ENCODE measurements at places on chromosomes 1 and 21. TPM values are rescaled to one million over a fixed set of nuclear protein-coding genes. Genes with fewer than 3 reads are reported as not detected.
A peak's percentile ranks its signal among the peaks of the same experiment; 100 is the strongest.

OR14K1 gene
- total RNA-seq = not detected

ACTN2 gene
- 0.90 TPM for total RNA-seq

SH2D1B gene
- total RNA-seq = not detected

OLIG2 gene
- not detected for total RNA-seq

RIT1 gene
- 23.3 TPM for total RNA-seq

KRTAP15-1 gene
- not detected for total RNA-seq

FMOD gene
- 121 TPM for total RNA-seq

IL23R gene
- not detected for total RNA-seq

GREM2 gene
- 0.21 TPM for total RNA-seq

NUF2 gene
- not detected for total RNA-seq

DNA sequence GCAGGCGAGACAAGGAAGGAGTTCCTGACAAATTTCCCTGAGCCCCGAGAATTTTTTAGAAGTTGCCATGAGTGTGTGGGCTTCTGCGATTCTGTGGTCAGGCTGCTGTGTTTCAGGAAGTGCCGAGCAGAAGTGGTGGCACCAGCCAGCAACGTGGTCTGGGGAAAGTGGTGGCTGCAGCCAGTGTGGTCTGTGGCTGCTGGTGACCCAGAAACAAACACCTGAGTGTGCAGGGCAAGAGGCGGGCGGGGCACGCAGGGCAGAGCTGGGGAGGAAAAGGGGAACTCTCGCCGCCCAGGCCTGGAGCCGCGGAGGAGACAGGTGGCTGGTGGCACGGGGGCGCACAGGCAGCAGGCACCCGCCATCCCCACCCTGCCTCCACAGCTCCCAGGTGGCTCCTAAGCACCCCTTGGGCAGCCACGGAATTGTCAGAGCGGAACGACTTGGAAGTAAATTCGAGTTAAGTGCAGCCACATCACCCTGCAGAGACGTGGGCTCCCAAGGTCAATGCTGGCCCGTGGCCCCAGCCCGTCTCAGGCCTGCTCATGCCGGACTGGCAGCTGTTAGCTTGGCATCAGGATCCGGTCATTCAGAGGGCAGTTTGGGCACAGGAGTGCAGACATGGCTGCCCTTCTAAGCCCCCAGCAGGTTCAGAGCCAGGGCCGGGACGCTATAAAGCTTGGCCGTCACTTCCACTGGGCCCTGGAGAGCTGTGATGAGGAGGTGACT lies 25.1 kb downstream of the PRDM16 start:
- no peak for DNase-seq

DNA sequence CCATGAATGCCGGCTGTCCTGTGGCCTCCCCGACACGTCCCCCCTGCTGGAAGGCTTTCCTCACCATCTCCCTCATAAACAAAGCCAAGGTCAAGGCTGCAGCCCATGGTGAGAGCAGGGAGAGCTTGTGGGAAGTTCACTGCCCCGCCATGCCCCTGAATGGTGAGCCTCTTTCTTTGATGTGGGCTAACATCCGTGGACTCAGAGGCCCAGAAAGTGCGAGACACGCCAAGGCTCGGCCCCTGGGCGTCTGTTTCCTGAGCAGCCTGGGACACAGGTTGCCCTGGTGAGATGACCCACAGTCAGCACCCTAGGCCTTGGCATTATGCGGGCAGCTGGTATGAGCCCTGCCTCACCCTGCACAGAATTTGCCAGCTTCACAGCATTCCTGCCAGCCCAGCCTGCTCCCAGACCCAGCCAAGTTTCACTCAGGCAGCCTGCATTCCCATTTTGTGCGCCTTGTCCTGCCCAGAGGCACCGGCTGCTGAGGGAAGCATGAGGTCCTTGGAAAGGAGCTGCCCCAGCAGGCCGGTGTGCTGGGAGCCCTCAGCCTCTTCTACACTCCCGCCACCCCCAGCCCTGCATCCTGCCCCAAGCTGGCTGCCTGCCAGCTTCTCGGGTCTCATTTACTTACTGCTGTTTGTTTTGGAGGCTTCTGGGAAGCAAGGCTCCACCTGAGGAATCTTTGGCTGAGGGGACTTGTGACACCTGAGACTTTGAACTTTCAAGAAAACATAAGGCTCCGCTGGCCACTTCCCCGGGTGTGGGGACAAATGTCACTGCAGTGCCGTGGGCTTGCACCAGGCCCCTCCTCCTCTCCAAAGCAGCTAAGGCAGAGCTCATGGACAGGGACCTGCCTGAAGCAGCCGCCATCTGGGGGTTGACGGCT lies 31.9 kb downstream of the NEK2 start:
- no peak for DNase-seq

- DNase-seq = no peak
Observed at GRCh38 chr1:147586414-147586813, 45.1 kb downstream of the BCL9 start.

DNA sequence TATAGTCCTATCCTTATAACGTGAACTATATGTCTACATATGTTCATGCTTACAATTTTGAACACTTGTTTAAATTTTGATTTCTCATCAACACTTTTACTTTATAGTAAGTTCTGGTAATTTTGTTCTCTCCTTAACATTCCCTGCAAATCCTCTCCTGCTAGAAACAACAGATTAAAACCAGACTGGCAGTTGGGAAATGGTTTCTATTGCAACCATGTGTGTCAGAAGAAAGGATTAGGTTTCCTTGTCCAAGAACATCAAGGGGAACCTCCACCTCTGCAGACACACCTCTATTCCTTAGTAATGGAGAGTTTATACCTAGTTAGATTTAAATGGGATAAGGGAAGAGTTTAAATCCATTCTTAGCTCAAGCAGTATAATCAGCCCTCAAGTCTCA lies 3.3 kb upstream of the WARS2 start:
- DNase-seq = no peak

DNA sequence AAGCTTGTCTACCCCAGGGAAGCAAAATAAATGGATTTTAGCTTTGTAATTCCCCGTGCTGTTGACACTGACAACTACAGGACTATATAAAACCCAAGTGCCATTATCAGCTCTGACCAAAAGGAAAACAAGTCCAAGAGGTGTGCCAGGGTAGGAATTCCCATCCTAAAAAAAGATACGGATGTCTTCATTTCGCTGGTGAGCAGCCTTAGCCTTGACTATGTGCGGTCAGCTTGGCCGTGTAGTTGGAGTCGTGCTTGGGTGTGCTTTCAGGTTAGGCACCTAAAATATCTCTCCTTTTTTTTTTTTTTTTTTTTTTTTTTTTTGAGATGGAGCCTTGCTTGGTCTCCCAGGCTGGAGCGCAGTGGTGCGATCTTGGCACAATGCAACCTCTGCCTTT lies 28.9 kb upstream of the ACTN2 start:
- DNase-seq = no peak

DNA sequence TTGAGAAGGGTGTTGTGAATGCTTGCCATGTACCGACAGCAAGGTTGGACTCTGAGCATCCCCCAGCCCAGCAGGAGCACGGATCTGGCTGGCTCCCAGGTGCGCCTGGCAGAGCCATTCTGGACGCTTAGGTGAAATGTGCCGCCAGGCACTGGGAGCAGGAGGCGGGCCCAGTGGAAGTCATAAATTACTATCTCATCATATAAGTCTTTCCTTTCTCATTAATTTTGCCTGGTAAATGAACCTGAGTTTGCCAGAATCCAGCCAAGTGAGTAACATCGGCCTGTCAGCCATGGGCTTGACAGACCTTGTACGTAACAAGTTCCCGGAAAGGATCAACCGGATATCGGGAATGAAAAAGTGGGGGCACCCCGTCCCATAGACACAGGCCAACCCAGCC lies 179.5 kb upstream of the ARHGEF16 start:
- no peak for DNase-seq

- no peak for DNase-seq
Observed at GRCh38 chr1:56092684-56093570, 486.4 kb downstream of the PLPP3 start.

- no peak for DNase-seq
Observed at GRCh38 chr1:189312499-189312898, 1165.2 kb downstream of the BRINP3 start.

- DNase-seq = no peak
Observed at GRCh38 chr21:38790059-38790458, 15.7 kb upstream of the ETS2 start.

DNA sequence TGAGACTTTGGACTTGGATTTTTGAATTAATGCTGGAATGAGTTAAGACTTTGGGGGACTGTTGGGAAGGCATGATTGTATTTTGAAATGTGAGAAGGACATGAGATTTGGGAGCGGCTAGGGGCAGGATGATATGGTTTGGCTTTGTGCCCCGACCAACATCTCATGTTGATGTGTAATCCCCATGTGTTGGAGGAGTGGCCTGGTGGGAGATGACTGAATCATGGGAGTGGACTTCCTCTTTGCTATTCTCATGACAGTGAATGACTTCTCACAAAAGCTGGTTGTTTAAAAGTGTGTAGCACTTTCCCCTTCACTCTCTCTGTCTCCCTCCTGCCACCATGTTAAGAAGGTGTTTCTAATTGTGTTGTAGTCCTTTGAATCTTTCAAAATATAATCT lies 9.3 kb upstream of the PHGDH start:
- DNase-seq = no peak

DNA sequence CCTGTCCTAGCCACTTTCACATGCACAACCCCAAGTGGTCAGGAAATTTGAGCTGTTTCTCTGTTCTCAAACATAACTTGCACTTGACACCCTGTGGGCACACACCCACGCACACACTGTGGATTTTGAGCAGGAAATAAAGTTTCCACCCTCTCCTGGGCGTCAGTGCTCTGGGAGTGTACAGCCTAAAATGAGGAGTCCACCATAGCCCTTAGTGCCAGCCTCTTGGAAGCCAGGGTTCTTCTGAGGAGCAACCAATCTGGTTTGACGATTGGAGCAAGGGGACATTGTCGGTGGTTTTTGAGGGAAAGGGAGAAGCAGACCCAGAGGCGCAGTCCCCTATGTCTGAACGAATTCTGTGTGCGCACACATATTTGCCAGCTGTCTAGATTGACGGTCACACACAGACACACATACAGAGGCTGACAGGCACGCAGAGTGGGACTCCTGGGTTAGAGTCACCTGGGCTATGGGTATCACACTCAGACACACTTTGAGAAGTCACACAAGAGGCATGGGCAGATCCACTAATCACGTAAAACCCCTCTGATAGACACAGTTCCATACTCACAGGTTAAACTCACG lies 2.7 kb downstream of the DMBX1 start:
- DNase-seq = no peak

DNA sequence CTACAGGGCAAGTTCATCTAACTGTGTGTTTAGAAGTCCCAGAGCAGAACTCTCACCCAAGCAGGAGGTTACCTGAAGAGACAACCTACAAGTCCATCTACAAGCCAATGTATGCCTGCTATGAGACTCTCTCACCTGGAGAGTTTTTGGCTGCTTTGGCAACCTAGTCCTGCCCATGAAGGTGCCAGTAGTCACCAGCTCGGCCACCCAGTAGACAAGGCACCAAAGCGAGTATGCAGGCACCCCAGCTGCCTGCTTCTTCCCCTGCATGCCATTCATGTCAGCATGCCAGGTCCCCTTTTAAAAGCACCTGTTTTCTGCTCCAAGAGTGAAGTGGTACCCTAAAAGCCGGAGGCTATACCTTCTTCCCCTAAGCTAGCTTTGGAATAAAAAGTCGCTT lies 20.2 kb downstream of the RIIAD1 start:
- DNase-seq = no peak

DNA sequence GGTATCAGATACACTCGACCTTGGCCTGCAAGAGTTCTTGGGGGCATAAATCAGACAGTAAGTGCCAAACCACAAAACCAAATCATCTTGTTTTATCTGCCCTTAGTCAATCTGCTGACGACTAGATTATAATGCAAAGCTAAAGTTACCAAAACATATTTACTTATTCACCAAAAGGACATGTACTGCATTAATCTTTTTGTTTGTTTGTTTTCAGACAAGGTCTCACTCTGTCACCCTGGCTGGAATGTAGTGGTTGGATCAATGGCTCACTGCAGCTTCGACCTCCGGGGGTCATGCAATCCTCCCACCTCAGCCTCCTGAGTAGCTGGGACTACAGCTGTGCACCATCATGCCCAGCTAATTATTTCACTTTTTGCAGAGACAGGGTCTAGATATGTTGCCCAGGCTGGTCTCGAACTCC lies 114.7 kb downstream of the APP start:
- no peak for DNase-seq

- DNase-seq = no peak
Observed at GRCh38 chr1:205636732-205637131, 4.9 kb upstream of the ELK4 start.

- no peak for DNase-seq
Observed at GRCh38 chr1:5933676-5934057, 58.6 kb downstream of the NPHP4 start.

DNA sequence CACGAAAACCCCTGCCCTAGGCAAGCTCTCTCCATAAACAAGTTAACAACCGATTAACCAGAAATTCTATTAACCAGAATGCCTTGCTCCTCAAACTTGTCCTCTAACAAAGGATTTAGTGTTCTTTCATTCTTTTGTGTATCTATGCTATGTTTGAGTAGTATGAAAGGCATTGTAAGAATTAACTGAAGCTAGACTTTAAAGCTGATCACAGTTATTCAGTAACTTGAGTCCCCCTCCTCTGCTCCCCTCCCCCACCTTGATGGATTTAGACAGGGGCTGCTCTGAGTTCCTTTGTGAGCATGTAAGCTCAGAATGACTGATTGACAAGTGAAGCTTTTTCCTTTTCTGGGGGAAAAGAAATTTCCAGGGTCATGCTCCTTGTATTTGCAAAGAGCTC lies 257.6 kb downstream of the TTLL7 start:
- DNase-seq = no peak

GRCh38 chr1:166164995-166165660 lies 1.7 kb downstream of the FAM78B start:
- DNase-seq = peak; percentile 11

- DNase-seq = no peak
Observed at GRCh38 chr1:203116091-203116820, 11.3 kb upstream of the ADORA1 start.

- DNase-seq = peak; percentile 27
Observed at GRCh38 chr1:214281021-214281719, at the start of gene SMYD2. Gene SMYD2 (plus strand): TSS chr1:214281159. CDS start chr1:214281255, 96 bp downstream.

DNA sequence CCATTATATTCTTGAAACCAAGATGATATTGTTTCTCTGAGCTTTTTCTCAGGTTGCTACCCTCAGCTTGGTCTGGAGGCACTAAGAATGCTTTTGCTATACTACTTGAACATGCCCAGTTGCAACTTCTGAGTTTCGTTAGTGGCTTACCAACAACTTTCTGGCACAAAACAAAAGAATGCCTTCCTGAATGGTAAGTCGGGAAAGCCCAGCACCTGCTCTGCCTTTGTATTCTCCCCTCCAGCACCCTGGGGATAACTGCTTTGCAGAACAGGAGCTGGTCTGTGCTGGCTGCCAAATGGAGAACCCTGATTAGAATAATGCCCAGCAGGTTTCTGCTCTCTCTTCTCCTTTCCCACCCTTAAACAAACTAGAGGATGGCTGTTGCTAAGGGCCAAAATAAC lies 149.3 kb downstream of the TGFB2 start:
- DNase-seq = no peak

DNA sequence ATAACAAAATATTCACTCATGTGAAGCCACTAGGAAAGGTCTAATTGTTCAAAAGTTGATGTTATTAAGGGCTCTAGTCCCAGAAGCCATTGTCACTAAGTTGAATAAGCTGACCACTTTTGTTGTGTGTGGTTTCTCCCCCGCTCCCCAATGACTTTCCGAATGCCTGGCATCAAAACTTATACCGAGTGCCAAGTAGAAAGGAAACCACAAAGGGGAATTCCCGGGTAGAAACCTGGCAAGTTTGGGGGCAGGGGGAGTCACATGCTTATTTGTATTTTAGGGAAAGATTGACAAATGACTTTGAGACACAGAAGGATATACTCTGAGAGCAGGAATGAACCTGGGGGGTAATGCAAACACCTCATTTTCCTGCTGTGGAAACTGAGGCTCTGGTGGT lies 154.1 kb downstream of the TGFBR3 start:
- no peak for DNase-seq

- no peak for DNase-seq
Observed at GRCh38 chr1:149844101-149844500, 55.3 kb upstream of the BOLA1 start.

All from tibial nerve (tissue), 4 donors.